ENCODE measurements at places on chromosomes 12 and 14.

GRCh38 chr12:40001406-40001805 is 104.5 kb downstream of the SLC2A13 start:
- DNase-seq, result no peak

- DNase-seq, result no peak
These were observed 134.6 kb upstream of the PZP start for GRCh38 chr12:9342614-9343353.

DNA sequence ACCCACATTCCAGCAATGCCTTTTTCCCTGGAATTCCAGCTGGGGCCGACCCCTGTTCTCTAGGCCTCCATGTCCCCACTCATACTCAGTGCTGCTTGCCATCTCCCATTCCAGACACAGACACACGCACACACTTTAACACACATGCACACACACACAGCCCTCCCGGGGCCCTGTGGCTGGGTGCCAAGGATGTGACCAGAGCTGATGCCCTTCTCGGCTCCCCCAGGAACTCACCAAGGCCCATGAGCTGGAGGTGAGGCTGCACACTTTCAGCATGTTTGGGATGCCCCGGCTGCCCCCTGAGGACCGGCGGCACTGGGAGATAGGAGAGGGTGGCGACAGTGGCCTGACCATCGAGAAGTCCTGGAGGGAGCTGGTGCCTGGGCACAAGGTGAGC is 4.3 kb downstream of the PLEKHG6 start:
- DNase-seq, result no peak

GRCh38 chr14:101185073-101185835 is 281.7 kb upstream of the RTL1 start:
- DNase-seq, result no peak

- no peak for DNase-seq
These were observed 34.2 kb downstream of the TRAF3 start for GRCh38 chr14:102811254-102811963.

DNA sequence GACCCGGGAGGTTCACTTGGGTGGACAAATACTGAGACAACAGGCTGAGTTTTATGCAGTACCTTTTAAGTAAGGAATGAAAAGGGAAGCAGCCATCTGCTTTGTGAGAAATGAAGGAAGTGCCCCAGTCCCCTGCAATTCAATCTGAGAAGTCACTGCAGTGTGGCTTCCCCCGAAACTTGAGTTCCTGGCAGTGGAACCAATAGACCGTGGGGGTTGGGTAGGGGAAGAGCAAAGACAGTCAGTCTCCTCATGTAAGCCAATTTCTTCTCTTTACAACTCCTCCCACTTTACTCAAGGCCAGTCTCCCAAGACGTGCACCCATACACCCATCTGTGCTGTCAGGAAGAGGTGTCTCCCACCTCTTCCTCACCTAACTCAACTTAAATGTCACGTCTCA is 206.5 kb downstream of the BCAT1 start:
- no peak for DNase-seq

- DNase-seq, result no peak
These were observed 18.7 kb upstream of the KICS2 start for GRCh38 chr12:64240781-64241180.

DNA sequence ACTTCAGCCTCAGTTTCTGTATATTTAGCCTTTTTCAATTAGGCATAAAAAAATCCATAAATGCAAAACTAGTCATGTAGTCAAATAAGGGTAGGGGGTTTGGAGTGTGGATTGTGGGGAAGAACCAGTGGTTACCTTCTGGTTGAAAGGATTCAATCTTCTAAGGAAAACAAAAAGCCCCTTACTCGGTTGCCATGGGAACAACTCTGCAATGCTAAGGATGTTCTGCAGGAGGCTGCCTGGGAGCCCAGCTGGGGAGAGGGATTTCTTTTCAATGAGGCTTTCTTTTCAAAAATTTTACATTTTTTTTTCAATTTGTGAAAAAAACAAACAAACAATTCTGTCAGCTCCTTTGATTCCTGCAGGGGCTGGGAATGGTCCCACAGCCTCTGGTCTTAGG is 67.2 kb downstream of the SLC8A3 start:
- DNase-seq, result peak; percentile 51

DNA sequence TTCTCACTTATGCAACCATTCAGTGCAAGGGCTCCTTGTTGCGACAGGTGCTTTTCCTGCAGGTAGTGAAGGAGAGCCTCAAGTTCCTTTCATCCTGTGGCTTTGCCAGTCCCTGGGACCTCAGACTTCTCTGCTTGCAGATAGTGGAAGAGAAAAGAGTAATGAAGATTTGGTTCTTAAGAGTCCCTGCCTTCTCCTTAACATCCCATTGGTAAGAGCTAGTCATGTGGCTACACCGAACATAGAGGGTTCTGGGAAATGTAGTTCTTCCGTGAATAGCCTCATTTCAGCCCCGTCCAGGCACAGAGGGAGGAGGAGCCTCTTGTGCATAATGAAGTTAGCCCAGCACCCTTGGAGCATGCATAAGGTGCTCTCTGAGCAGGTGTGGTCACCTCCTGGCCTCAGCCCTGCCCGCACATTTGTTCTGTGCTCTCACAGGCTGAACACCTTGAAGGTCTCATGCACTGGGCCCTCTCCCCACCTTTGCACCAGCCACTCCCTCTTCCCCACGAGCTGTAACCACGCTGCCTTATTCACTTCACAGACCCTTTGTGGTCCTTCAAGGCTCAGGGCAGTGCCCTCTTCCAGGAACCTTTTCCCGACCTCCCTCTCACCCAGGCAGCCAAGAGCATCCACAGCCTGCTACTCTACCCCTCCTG is 134.0 kb downstream of the BCL11B start:
- no peak for DNase-seq

DNA sequence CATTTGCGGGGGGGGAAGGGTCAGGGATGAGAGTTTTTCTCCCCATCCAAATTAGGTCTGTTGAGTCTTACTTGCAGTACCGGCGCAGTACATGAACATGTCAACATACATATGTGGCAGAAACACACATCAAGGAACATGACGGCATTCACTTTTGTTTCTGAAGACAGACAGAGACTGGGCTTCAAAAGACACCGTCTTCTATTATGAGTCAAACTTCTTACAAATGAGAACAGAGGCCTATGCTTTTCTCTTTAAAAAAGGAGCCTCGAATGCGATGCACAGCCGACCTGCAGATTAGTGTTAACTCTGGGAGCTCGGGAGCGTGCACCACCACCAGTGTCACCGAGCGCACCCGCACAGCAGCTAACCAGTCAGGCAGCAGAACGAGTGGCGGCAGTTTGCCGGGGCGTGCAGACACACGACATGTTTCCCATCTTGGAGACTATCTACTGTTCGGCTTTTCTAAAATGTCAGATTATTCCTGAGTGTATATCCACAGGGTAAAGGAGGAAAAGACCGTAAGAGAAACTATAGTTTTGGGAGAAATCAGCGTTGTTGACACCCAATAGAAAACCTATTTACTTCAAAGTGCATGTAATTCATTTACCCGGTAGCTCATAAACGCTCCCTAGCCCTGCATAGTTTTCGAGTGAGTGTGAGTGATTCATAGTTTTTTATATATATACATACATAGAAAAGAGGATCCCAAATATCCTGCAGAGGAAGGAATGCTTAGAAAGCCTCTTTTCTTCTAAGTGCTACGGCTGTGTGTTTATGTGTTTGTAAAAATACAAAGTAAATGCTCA is 33.0 kb downstream of the UBR7 start:
- DNase-seq, result no peak

DNA sequence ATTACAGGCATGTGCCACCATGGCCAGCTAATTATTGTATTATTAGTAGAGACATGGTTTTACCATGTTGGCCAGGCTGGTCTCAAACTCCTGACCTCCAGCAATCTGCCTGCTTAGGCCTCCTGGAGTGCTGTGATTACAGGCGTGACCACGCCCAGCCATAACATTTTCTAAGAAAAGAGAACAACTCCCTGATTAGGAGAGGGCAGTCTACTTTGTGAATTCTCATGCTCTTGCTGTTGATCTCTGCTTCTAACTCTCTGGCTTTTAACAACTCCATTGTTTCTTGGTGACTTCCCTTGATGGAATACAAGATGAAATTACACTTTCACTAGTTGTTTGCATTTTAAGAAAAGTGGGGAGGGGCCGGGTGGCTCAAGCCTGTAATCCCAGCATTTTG is 33.6 kb downstream of the SSH1 start:
- DNase-seq, result no peak

- no peak for DNase-seq
These were observed 25.9 kb downstream of the UBE2N start for GRCh38 chr12:93415723-93416464.

DNA sequence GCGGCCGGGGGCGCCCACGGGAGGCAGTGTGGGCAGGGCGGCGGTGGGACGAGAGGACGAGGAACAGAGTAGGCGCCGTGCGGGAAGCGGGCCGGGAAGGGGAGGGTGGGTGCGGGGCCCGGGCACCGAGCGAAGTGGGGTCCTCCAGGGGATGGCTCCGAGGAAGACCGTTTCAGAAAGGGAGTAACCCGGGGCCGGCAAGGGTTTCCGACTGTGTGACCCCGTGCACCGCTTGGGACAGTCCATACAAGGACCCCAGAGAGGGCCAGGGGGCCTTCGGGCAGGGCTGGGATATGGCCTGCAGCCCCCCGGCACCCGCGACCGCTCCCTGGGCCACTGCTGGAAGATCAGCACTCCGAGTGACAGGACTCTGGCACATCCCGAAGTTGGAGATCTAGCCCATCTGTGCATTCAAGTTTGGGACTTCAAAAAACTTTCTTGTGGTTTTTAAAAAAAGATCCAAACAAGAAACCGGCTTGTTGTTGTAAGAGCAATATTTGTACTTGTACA is 448 bp downstream of the TSPAN9 start:
- no peak for DNase-seq

GRCh38 chr14:32233260-32233659 is 30.2 kb upstream of the RNU6-8 start:
- DNase-seq, result no peak

GRCh38 chr12:57515934-57516541 is 4.3 kb downstream of the DDIT3 start:
- no peak for DNase-seq

DNA sequence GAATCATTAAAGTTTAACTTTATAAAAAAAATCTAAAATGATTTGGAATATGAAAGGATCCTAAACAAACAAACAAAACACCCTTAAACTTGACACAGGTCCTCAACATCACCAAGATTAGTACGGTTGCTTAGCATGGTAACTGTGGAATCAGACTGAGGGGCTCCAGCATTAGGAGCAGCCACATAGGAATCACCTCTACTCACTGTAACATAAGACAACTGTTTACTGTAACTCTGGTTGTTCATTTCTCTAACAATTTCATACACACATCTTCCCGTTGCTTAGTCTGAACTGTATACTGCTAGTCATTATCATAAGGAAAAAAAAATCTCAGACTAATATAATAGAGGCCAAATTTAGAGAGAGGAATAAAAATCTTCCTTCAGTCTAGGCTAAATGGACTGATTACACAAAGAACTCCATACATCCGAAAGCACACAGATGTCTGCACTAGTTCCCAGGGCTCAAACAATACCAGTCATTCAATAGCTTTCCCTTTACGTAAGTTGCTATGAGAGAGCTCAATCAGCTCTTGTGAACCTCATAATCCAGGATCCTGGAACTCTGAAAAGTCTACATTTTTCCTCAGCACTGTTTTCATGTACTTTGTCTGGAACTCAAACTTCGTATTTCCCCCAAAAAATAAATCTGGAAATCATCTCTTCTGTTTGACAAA is 26.0 kb downstream of the LRP6 start:
- DNase-seq, result no peak

DNA sequence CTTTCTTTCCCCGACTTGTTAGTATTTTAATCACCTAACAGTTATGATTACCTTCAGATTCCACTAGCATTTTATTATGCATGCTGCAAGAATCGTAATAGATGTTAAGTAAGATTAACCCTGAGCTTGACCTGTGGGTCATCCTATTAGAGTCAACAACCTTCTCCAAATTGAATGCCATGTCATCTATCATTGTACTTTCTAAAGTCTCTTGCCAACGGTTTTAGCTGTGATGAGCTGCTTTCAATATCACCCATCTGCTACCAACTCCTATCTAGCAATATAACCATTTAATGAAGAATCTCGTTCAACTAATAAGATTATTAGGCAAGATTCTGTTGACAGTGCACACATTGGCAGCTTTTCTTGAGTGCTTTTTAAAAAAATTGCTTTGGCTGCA is 33.7 kb downstream of the DACT1 start:
- DNase-seq, result no peak

DNA sequence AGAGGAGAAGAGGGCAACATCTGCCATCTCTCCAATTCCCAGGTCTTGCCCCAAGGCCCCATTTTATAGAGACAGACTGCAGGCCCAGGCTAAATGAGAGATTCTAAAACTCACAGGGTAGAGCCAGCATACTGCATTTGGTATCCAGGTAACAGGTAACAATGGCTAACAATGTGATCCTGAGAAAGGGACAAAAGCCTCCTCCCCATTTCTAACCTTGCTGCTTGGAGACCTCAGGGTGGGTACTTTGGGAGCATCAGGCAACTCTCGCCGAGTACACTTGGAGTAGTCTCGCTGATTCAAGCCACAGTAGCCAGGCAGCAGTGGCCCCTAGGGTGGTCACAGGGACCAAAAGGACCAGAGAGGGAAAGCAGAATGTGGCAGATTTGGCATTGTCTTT is 162.6 kb upstream of the PLEKHA5 start:
- DNase-seq, result no peak
